ENCODE measurements at places on chromosomes 12 and 14.

- DNase-seq: no peak
These were observed 1.9 kb downstream of the KIF5A start for GRCh38 chr12:57551637-57552305.

GRCh38 chr12:44779766-44780165 is 96.3 kb downstream of the NELL2 start:
- no peak for DNase-seq

DNA sequence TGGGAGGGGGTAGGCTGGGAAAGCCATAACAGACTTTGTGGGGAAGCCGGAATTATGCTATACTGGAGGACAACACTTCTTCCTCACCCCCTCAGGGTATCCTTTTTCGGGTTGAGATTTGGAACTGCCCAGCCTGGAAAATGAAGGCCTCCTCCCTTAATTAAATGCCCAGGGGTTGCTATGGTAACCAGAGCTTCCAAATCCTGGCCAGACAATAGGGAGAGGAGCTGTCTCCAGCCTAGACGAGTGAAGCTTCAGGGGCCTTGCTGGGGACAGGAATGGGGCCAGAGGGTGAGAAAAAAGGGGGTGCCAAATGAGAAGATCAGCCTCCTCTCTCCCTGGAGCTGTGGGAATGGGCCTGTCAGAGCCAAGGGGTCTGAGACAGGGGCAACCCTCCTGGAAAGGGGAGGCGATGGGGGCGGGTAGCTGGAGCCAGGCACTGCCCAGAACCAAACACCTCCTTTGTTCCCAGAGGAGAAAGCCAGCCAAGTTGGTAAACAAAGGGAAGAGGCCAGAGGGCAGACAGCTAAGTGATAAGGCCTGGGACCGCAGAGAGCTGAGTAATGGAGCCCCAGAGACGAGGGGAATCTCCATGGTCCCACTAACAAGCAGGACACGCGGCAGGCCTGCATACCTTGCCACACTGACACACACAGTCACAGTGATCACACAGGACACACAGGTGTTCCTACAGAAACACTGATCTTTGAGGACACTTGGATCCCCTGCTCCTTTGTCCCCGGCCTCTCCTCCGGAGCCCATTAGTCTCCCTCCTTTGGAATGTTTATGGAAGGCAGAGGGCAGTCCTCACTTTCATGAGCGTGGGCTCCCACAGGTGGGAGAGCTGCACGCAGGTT is 17.9 kb upstream of the RND1 start:
- DNase-seq: no peak

GRCh38 chr14:85909581-85909980 is 379.6 kb downstream of the FLRT2 start:
- no peak for DNase-seq

DNA sequence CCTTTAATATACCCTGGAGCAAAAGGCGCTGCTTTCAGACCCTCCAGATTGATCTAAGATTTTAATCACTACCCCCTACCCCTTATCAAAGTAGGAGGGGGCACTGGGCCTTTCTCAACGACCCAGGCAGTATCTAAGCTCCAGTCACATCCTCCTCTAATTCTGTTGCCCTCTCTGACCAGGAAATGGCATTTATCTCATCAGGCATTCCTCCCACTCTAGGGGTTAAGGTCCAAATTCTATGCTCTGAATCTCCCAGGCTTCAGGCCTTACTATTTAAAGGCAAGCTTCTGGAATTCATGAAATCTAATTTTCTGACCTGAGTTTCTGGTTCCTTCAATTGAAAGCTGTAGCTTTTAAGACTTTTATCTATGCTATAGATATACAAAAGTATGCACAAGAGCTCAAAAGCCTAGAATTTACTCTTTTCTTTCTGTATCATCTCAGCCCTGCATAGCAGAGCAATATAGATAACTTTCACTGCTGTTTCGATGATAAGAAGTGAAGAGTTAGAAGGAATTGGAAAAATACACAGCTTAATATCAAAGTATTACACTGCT is 622.9 kb downstream of the RPS29 start:
- DNase-seq: no peak

DNA sequence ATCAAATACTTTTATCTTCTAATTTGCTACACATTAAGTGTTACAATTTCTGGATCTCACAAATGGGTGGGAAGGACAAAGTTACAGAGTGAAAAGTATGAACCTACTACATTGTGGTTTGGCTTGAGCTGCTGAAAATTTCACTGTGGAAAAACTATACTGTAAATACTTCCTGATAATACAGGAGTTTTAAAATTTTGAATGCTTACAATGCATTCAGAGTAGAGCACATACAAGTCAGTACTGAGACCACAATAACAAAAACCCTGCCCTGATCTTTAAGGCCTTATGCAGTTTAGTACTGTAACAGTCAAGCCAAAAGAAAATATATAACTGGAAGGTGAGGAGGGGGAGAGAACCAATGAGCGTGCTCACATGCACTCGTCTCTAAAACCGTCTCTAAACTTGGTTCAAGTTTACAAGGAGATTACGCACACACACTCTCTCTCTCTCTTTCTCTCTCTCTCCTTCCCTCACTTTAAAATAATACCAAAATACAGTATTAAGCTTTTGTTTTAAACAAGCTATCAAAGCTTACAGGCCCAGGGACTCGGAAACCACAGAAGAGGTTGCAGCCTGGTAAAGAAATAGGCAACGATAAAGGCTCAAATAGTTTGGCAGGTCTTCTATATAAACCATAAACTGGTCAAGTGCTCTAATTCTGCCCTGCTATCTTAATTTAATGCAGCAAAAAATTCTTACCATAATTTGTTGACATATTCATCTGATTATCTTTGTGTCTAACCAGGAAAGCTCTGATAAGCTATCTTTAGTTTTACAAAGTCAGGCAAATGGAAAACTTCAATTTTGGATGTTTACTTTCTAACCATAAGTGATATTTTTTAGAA is 58.0 kb downstream of the ATF7 start:
- DNase-seq: no peak

GRCh38 chr14:105053996-105054395 is 11.2 kb downstream of the GPR132 start:
- DNase-seq: no peak

DNA sequence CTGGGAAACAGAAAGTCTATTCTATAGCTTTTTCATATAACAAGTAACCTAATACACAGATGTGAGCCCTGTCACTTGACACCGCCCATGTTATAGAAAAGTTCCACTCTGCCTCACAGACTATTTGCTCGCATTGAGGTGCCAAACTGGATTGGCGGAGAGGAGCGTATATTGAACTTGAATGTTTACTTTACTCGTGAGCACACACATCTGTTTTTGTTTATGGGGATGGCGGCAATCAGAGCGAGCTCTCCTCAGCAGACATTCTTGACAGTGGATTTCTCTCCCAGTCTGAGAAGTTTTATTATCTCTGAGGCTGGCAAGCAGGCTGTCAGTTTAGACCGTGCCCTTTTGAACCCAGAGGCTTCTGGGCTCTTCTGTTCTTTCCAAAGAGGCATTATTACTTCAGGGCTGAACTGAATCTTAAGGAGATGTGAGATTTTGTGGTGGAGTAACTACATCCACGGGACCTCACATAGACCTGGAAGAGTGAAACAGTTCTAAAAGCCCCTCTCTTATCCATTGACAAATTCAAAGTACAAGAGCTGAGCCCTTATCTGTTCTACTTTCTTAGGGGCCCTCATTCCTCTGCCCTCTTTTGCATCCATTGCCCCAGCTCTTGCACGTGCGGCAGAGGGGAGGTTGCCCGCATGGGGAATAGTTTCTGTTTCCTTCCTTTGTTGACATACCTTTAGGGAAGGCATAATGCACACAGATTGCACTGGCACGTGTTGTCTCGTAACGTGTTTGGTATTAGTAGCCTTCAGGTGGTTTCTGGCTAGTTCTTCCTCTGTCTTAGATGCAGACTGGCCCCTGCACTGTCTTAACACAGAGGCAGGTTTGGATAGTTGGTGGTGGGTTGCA is 68.2 kb downstream of the DRAM1 start:
- DNase-seq: no peak

DNA sequence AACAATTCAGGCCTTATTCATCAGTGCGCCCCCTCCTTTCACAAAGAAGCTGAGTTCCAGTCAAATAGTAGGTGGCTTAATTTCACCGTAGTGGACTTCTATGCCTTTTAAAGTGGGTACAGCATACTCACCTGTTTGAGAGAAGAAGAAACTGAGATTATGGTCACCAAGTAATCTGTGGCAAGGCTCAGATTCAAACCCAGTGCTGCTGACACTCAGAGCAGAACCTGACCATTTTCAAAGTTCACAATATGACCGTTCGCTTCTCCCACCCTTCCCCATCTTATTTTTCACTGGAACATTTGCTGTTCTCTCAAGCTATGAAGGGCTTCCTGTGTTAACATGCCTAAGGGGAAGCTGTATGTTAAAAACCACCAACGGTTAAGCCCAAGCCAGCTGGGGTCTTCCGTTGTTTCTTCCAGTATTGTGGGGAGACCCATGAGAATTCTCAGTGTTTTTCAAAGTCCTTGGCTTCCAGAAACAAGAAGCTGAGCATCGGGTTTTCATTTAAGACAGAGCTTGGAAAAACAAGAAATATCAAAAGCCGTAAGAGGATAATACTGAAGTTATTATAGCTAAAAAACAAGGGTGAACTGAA is 6.1 kb upstream of the PSMA6 start:
- no peak for DNase-seq

DNA sequence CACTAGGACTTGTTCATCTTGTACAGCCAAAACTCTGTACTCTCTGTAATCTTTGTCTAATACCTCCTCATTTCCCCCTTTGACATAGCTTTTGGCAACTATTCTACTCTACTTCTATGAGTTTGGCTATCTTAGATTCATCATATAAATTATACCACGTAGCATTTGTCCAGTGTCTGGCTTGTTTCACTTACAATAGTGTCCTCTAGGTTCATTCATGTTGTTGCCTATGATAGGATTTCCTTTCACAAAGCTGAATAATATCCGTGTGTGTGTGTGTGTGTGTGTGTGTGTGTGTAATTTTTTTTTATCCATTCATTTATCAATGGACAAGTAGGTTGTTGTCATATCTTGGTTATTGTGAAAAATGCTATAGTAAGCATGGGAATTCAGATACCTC is 209.5 kb downstream of the KCNC2 start:
- DNase-seq: no peak

GRCh38 chr12:39103552-39104165 is 198.3 kb upstream of the CPNE8 start:
- peak; percentile 82 for DNase-seq

- DNase-seq: no peak
These were observed 68.9 kb downstream of the KDM2B start for GRCh38 chr12:121511916-121512315.
